ENCODE measurements at places on chromosomes 5 and 9. TPM values are rescaled to one million over a fixed set of nuclear protein-coding genes. Genes with fewer than 3 reads are reported as not detected.
A peak's percentile ranks its signal among the peaks of the same experiment; 100 is the strongest.

SLC6A19 gene
- total RNA-seq: 0.02 TPM

DNA sequence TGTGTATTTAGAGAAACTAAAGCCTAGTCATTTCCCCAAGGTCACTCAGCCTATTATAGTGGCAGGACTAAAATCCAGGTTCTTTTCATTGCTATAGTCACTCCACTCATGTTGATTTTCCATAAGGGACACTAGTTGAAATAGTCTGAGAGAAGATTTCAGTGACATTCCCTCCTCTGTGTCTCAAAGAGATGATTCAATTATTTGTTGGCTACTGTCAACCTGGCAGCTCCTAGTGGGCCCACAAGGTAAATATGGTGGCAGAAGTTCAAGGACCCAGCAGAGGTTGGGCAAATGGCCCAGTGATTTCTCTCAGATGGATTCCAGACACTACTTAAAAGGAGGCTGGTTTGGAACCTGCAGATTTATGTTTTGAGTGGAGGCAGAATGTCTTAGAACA, 48.1 kb downstream of the G3BP1 start:
- peak; percentile 92 for DNase-seq

NMUR2 gene
- total RNA-seq: not detected

DNA sequence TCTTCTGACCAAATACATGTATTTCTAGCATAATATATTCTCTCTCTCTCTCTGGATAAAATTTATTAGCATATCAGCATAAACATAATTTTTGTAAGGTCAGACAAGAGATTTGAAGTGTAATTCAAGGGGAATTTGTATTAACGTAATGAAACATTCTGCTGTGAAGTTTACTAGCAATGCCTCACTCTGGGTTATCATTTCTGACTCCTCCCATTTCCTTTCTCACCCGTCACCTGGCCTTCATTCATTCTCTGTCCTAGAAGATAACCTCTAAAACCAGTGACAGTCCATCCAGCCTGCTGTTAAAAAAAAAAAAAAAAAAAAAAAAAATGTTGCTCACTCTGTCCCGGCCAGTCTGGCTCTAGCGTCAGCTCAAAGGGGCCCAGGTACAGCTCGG, 27.1 kb downstream of the GRAMD2B start:
- DNase-seq: no peak

GRCh38 chr9:26746357-26747072, 146.1 kb downstream of the CAAP1 start:
- peak; percentile 70 for DNase-seq

CNTNAP3B gene
- 1.2 TPM for total RNA-seq

TSSK1B gene
- not detected for total RNA-seq

DNA sequence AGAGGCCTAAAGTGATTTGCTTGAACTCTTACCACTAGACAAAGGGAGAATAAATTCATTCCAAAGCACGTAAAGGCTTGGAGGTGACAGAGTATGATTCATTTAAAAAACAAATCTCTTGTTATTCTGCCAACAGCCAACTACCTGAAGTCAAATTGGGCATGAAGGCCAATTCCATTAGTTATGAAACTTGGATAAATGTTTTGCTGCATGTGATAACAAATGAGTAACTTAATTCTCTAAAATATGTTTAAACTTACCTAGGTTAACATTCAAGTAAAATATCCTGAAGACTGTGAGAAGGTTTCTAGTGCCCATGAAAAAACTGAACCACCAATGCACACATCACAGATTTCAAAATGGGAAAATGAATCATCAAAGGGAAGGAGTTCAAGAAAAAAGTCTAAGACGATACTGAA, 120.1 kb upstream of the TSLP start:
- DNase-seq: no peak

- DNase-seq: no peak
Observed at GRCh38 chr9:137872296-137872695, 5.3 kb upstream of the CACNA1B start.

- no peak for DNase-seq
Observed at GRCh38 chr5:137136991-137137632, 362.0 kb downstream of the SPOCK1 start.

- DNase-seq: no peak
Observed at GRCh38 chr9:126326228-126327005, at the start of gene MVB12B. Gene MVB12B, plus strand, starts transcription at chr9:126326829. Its CDS starts 101 bp downstream, at chr9:126326930.

ALDH1A1 gene
- total RNA-seq: 686 TPM

DNA sequence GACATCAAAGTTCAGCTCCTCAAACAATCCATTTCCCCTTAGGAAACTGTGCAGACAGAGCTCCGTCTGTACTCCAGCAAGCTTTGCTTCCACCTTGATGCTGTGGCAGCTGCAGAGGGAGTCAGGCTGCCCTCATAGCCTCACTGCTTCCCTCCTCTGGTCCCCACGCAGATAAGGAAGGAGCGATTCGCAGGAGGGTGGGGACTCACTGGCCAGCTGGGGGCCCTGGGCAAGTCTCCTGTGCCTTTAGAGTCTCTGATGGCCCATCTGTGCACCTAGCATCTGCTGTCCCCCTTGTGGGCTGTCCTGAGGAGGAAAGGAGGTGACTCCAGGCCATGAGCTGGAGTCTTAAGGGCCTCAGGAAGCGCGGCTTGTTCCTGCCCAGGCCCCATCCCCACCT, 121.5 kb downstream of the ENTREP1 start:
- DNase-seq: no peak

GRCh38 chr9:130382636-130383349, 62.0 kb upstream of the ASS1 start:
- no peak for DNase-seq

Data from HepG2 (cell line).